ENCODE measurements at places on chromosomes 4 and X.

DNA sequence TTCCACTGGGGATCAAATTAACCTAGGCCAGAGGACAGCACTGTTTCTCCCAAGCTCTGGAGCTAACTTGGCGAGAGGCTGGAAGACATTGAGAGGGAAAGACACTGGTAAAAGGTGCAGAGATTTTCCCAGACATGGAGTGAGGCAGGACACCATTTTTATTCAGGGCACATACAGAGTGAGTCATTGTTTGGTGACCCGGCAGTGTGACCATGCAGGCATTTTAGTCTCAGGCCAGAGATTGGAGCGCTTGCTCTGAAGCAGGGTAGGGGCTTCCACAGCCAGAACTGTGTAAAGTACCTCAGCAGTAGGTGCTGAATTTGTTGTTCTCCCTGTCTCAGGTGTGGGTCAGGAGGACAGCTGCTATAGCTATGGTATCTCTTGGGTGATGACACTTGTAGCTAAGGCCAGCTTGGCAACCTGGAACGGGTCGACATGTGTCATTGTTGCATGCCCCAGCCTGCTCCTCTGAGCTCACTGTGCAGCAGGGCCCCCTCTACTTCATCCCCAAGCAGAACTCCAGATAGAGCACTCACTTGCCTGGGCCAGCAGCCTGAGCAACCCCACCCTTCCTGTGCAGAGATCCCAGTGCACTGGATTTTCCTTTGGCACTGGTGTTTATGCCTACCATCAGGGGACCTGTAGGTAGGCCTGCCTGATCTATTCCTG is 79.8 kb upstream of the ATP8A1 start:
- DNase-seq: no peak

DNA sequence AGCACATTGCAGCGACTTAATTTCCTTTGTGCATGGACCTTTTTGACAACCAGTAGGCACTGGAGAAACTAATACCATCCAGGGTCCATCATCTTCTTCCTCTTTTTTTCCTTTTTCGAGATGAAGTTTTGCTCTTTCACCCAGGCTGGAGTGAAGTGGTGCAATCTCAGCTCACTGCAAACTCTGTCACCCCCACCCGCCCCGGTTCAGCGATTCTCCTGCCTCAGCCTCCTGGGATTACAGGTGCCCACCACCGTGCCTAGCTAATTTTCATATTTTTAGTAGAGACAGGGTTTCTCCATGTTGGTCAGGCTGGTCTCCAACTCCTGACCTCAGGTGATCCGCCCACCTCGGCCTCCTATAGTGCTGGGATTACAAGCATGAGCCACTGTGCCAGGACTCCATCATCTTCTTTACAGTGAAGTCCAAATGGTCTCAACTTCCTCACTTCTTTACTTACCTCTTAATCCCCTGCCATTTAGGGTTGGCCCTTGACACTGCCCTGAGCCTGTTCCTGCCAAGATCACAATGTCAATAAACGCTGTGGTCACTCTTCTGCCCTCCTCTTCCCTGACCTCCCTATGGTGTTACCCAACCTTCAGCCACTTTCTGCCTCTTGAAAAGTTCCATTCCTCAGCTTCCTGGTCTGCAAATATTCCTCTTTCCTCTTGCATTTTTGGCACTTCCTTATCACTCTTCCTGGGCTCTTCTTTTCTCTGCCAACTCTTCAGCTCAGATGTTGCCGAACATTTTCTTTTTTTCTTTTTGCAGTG is 119.8 kb upstream of the SLC34A2 start:
- no peak for DNase-seq

DNA sequence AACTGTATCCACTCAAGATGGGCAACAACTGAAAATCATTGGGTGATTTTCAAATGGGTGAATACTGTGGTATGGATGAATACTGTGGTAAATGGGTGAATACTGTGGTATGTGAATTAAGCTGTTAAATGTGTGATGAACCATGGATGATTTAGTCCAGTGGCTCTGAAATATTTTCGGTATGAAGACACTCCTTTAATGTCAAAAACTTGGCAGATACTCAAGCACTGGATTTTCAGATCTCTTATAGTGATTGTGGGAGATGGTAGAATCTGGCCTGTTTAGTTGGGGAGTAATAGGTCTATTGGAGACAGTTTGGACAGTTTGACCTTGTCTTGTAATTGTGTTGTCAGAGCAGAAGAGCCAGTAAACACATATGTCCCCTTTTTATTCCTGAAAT is 45.7 kb downstream of the SSX7 start:
- no peak for DNase-seq

DNA sequence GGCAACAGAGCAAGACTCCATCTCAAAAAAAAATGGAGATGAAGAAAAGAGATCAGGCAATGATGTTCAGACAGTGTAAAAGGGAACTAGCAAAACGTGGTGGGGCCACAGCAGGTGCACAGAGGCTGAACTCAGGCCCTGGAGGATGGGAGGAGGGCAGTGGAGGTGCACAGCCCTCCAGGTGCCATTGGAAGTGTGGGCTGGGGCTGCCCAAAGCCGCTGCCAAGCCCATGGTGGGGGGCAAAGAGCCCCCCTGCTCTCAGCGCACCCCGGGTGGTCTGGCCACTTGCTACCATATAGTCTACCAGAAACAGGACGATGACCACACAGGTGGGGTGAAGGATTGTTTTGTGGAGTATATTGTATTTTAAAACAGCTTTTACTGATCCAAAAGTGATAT is 7.1 kb downstream of the TMEM271 start:
- no peak for DNase-seq
